Activated CD4-positive, alpha-beta T cell treated with anti-CD3 and anti-CD28 coated beads for 36 hours (primary cell): ENCODE measurements at places on chromosomes 2 and 18.

GRCh38 chr2:164514491-164514890 is 106.8 kb downstream of the GRB14 start:
- DNase-seq, result no peak

DNA sequence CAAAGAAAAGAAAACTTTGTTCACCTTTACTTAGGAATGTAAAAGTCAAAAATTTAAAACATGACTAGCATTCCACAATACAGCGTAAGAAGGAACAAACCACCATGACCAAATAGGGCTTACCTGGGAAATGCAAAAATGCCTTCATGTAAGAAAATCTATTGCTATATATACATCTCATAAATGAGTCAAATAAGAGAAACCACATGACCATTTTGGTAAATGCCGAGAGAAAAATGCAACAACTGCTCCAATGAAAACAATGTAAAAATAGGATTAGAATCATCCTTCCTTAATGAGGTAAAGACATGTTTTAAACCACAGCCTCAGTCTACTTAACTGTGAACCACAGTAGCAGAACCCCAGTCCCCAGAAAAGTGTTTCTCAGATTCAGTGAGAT is 49.4 kb downstream of the TGOLN2 start:
- no peak for DNase-seq

DNA sequence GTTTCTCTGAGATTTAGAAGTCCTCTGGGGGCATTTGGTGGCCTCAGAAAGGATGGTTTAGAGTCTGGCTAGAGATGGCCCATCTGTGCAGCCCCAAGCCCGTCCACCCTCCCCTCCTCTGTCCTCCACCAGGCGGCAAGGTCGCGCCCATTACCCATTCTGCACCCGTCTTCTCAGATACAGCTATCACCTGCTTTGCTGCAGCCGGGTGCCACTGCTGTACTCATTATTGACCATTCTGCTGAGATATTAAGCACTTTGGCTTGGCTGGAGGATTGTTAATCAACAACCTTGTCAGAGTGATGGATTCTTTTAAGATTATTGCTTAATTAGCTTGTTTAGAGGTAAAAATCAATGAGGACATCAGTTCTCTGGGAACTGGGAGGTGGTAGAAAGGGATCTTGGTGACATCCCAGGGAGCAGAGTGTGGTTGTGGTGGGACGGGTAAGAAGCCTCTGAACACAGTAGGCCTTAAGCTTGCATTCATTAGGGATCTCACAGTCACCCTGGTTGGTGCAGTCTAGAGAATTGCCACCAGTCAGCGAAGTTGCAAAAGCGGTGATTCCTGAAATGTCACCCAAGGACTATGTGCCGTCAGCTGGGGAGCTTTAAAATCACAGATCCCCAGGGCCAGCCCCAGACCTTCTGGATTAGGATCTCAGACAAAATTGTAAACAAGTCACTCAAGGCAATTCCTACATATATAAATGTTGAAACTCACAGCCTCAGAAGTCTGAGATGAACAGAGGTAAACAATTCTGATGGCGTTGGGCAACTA is 90.9 kb downstream of the CAPN13 start:
- DNase-seq, result no peak

DNA sequence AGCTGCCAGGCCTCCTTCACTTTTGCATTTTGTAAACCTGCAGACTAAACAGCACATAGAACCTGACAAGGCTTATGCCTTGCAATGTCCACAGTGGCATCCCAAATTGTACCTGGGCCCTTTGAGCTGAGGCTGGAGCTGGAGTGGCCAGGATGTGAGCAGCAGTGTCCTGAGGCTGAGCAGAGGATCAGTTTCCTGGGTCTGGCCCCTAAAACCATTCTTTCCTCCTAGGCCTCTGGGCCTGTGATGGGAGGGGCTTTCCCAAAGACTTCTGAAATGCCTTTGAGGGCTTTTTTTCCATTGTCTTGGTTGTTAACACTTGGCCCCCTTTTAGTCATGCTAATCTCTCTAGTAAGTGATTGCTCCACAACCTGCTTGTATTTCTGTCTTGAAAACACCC is 32.8 kb downstream of the FSIP2 start:
- no peak for DNase-seq

DNA sequence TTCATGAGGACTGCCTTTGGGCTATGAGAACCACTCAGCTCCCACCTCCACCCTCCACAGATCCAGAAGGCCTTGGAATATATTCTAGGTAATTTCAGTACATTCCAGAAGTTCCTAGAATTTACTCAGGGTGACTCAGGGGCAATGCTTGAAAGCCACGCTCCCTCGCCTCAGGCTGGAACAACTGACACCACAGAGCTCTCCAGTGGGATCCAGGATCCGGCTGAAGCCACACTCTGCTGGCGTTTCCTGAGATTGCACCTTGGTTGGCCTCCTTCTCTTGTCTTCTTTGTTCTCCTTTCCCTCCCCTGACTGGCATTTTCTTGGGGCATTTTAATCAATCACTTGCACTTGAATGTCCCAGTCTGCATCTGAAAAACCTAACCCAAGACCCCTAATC is 92.6 kb upstream of the KCNE4 start:
- DNase-seq, result no peak

DNA sequence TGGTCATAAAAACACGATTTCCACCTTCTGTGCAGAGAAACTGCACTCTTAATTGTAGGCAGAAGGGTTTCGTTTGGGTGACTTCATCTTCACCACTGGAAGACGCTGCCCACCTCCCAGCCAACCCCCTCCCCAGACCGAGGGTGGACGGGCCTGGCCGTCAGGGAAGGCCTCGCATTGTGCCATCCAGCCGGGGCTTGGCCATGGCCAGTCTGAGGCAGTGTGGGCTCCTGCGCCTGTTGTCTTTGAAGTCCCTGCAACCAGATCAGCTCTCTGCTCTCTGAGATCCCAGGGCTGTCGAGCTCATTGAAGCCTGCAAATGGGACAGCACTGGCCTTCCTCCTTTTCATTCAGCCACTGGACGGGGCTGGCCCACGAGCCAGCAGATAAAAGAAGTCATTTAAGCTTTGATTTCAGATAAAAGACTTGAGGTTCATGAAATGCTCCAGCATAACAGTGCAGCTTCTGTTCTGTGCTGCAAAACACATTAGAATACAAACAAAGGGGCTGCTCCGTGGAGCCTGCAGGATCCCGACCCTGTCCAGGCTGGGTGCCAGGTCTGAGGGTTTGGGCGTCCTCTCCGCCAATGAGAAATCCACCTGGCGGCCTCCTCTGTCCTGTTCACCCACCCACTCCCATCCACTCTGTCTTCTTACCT is 253.5 kb downstream of the LDLRAD4 start:
- DNase-seq, result no peak

- no peak for DNase-seq
These were observed 639.6 kb upstream of the HS6ST1 start for GRCh38 chr2:128958241-128958640.

DNA sequence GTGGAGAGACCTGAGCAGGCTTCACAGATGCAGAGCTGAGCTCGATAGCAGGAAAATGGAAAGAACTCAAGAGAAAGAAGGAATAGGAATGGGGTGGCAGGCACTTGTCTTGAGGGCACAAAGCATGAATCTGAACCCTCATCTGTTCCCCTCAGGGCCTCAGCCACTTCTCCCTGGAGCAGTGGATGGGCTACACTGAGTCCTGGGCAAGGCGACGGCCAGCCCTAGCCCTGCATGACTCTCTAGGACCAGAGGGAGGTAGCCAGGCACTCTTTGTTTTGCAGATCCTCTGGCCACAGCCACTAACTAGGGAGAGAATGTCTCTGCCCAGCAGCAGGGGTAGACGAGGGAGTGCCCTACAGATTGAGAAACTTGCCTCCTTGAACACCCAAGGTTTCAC is 3.4 kb upstream of the TEX51 start:
- no peak for DNase-seq

- DNase-seq, result no peak
These were observed 24.0 kb downstream of the LGALSL start for GRCh38 chr2:64477979-64478378.

- DNase-seq, result no peak
These were observed 74.4 kb downstream of the MEIS1 start for GRCh38 chr2:66509326-66509811.

GRCh38 chr2:184765112-184765895 is 167.0 kb downstream of the ZNF804A start:
- DNase-seq, result no peak

DNA sequence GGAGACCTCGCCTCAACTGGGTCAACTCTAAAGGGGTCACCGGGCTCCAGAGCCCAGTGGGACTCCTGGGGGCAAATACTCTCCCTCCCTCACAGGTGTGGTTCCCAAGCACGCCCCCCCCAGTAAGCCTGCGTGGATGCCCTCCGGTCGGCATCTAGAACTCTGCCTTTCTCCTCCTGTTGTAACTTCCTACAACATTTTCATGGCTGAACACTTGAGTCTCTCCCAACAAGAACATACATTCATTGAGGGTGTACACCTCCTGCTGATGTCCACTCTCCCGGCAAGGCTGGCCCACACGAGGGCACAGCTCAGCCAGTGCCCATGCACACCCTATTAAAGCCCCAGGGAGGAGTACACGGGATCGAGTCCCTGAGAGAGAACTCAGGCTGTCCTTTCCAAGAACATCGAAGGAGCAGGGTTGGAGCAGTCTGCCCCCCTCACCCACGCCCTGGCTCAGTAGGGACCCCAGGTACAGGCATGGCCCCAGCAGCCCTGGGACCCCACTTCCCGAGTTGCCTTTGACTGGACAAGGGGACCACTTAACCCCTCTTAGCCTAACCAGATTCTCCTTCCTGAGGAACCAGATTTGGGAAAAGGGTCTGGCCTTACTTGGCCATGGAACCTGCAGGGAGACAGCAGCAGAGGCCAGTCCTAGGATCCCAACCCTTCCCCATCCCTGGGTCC is 37.4 kb downstream of the FAM178B start:
- no peak for DNase-seq

DNA sequence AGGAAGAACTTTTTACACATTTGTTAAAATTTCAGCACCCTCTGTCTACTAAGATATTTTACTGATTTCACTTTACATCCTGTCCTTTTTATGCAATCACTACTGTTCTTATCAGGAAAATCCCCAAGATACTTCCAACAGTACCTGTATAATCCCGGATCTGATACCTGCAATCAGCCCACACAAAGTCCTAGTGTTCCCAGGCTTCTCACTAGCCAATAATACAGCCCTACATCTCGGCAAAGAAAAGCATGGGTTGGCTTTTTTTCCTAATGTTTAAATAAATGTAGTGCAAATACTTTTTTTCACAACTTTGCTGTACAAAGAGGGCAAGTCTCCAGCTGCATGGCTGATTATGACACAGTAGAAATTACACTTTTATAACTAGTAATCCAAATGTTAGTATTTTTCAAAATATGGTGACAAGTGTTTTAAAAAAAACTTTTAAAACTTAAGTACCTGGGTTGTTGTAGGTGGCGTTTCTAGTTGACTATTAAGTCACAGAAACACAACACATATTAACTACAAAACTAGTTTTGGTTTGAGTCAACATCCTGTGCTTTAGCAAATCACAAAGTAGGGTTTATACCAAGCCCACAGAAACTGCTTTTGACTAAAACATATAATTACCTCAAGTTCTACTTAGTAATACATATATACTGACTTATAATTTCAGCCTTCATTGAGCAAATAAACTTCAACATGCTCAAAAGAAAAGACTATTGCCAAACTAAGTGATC is 19.5 kb downstream of the CNOT11 start:
- DNase-seq, result no peak

DNA sequence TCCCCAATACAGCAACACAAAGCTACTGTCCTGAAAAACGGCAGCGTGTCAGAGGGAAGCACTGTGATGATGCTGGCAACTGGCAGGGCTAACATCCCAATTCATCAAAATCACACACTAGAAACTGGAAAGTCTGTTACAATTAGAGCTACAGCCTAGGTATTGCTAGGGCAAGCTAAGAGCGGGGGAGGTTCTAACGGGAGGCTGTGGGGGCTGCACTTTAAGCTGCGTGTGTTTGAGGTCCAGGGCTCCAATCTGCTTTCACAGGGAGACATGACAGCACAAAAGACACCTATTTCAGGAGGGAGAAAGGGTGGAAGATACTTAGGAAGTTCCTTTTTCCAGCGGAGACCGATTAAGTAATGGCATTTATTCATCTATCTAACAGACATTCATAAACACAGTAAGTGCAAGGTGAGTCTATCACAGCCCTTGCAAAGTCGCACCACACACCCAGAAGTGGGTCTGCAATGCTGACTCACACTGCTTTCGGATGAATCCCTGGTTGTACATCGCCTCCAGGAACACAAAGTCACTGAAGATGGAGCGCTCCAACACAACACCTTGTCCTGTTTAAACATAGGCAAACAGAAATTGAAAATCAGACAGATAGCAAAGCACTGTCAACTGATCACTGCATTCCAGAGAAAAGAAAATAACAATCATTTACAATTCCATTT is 6.9 kb downstream of the NDUFA10 start:
- no peak for DNase-seq

- DNase-seq, result no peak
These were observed 191.9 kb upstream of the CTAGE1 start for GRCh38 chr18:22609642-22610041.

GRCh38 chr18:68714366-68714711 is 569 bp downstream of the TMX3 start:
- DNase-seq, result no peak

GRCh38 chr18:60693426-60693825 is 320.9 kb upstream of the MC4R start:
- no peak for DNase-seq

DNA sequence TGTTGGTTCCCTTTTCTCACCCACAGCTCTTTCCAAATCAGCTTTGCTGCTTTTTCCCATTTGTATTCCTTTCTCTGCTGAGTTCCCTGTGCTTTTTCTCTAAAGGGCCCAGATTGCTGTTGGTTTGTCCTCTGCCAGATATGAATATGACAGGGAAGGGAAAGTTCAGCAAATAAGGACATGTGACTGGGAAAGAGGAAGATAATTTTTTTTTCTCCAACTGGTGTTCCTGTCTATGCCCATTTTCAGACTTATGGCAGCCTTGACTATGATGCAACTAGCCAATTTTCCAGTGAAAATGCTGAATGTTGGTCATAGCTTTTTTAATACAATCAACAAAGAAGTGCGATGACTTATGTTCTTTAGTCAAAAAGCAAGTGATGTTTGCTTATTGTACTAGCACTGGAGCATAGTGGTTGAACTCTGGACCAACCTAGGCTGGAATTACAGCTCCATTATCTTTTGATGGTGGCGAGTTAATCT is 7.7 kb downstream of the MDH1 start:
- DNase-seq, result no peak

DNA sequence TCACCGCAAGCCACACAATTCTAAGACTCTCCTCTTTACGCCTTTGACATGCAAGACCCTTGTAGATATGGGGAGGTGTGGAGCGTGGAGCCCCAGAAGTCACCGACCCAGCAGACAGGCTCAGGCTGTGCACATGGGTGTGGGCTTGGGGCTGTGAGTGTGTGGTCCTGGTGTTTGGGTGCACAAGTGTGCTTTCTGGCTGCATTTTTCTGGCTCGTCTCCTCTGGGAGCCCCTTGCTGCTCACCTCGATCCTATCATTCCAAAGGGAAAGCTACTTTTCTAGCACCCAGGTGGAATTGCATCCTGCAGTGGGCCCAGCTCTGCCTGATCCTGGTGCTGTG is 143.0 kb downstream of the ACOXL start:
- no peak for DNase-seq

- no peak for DNase-seq
These were observed 34.7 kb downstream of the RFX8 start for GRCh38 chr2:101440127-101440738.

- DNase-seq, result no peak
These were observed 8.5 kb upstream of the UNC80 start for GRCh38 chr2:209763106-209763505.
